ENCODE measurements at places on chromosomes 11 and 22. TPM values are rescaled to one million over a fixed set of nuclear protein-coding genes. Genes with fewer than 3 reads are reported as not detected.

Gene P2RX6
- total RNA-seq: 0.66 TPM

Gene BEST1
- total RNA-seq: 0.47 TPM

Gene OR51B5
- 0.14 TPM for total RNA-seq

Gene LRRC74B
- total RNA-seq: not detected

Gene TRIM29
- 19.4 TPM for total RNA-seq

Gene API5
- 76.7 TPM for total RNA-seq

Gene UBQLNL
- total RNA-seq: 0.09 TPM

DNA sequence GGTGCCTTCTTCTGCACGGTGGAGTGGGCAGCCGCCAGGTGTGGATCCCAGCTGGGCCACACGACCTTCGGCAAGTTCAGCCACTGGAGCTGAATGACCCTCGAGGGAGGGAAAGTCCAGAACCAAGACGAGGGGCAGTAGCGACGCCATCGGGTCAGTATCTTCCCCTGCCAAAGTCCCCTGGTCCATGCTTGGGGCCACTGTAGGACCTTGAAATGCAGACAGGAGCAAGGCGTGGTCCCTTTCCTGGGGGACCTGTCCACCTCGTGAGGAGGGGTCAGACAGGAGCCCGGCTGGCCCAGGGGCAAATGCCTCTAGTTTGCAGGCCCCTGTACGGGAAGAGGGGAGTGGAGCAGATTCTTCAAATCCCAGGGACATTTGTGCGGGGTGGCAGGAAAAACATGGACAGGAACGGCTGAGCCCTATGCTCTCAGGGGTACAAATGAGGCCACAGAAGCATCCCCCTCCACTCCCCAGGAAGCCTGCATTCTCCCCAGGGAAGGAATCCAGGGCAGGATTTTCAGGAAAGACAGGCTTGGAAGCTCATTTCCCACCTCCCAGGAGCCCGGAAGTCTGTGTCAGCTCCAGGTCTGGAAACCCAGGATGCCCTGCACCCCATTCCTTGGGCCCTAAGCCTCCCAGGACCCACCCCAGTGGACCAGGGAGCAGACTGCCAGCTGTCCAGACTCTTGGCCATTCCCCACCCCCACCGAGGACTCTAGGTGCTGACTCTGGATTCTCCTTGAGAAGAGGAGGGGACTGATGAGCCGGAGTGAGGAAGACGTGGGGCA lies 6.6 kb downstream of the SHANK2 start:
- DNase-seq: no peak
- H3K4me1 ChIP-seq: no peaks in the 10 kb centered on the region
- H3K27ac ChIP-seq: no peak overlapping the region
- peaks cover 22% of the 10 kb centered on the region for H3K27me3 ChIP-seq
- no peak overlapping the region for H3K4me3 ChIP-seq

DNA sequence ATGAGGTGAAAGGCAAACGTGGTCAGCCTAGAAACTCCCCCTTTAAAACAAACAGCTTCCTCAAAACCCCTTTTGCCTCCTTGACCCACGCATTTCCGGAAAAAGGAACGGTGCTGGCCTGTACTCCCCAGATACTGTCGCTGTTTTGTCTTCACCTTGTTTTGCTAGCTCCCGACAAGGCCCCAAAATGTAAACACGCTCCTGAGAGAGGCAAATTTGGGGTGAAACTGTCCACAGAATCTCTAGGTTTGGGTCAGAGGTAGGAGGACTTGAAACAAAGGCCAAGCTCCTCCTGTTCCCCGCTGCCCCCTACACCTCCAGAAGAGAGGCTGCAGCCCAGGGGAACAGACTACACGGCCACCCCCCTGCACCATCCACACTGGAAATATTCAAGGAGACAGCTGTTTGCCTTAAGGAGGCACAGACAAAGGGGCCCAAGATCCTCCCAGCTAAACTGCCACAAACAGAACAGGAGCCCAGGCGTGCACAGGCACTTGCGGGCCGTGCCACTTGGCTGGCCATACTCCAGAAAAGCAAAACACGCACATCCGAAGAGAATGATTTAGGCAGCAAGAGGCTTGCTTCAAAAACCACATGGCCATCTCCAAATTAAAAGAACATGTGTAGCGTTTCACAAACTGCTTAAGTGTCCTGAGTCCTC lies 160.5 kb upstream of the GRK3 start:
- H3K27me3 ChIP-seq: no peaks in the 10 kb centered on the region
- no peak for DNase-seq
- peak overlapping the region; percentile 92 for H3K4me3 ChIP-seq

DNA sequence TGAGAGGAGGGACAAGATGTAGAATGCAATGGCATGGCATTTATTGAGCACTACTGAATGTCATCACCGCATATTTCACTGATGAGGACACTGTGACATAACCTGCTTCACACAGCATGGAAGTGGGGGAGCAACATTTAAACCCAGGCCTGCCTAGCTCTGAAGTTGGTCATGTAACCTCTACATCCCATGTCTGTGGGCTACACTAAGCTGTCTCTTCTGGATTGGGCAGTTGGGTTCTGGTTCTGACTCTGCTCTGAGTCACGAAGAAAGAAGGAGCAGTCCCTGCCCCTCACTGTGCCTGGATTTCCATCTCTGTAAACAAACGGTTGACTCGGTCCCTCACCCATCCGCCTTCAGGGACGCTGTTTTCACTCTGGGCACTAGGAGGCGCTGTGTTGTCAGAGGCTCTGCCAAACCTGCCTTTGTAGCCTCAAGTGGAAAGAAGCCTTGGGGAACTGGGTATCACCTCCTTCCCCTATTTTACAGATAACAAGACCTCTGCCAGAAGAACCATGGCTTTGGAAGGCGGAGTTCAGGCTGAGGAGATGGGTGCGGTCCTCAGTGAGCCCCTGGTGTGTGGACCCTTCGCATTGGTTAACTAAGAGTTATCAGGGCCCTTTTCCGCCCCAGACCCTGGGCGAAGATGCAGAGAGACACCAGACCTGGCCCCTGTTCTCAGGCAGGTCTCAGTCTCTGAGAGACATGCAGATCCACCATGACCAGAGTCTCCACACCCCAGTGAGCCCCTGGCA lies 12.7 kb upstream of the ARHGEF17 start:
- H3K4me3 ChIP-seq: no peak overlapping the region
- H3K36me3 ChIP-seq: no peaks in the 10 kb centered on the region
- peak; percentile 82 for DNase-seq

- H3K4me1 ChIP-seq: no peaks in the 10 kb centered on the region
- no peaks in the 10 kb centered on the region for H3K36me3 ChIP-seq
- H3K27ac ChIP-seq: no peak overlapping the region
- H3K27me3 ChIP-seq: no peaks in the 10 kb centered on the region
- no peak for DNase-seq
- no peak overlapping the region for H3K4me3 ChIP-seq
Observed at GRCh38 chr22:38549101-38549894, 20.7 kb downstream of the DMC1 start.

DNA sequence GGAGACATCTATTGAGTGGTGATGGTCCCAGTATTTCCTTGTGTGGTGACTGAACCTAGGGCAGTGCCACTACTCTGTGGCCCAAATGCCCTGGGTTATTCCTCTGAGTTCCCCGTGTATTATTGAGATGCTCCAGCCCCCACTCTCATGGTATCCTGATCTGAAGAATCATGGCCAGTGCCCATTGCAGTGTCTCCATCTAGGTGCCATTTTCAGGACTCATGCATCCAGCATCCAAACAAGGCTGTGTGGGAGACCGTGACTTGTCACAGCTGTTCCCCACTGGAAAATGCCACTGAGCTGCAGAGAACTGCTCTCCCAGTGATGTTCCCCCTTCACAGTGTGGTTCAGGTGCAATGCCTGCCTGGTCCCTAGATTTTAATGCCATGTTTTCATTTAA lies 24.7 kb downstream of the GGTLC2 start:
- H3K4me3 ChIP-seq: no peak overlapping the region
- DNase-seq: no peak
- no peaks in the 10 kb centered on the region for H3K4me1 ChIP-seq
- no peaks in the 10 kb centered on the region for H3K36me3 ChIP-seq

GRCh38 chr22:48331691-48332220 lies 1495.9 kb downstream of the BRD1 start:
- H3K4me3 ChIP-seq: no peak overlapping the region
- no peak for DNase-seq
- H3K36me3 ChIP-seq: no peaks in the 10 kb centered on the region
- no peaks in the 10 kb centered on the region for H3K27me3 ChIP-seq
- H3K27ac ChIP-seq: no peak overlapping the region

DNA sequence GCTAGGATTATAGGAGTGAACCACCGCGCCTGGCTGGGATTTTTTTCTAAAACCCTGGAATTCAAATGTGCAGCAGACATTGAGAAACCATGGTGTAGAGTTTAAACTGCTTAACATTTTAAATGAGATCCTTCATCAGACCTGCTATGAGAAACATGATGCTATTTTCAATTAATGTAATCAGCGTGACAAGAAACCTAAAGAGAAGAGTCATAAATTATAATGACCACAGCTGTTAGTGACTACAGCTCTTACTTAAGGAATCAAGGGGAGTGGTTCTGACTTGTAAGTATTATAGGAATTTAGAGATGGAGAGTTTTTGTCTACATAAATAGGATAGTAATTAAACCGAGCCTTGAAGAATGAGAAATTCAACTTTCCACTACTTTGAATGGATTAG lies 170.6 kb downstream of the BARX2 start:
- no peaks in the 10 kb centered on the region for H3K27me3 ChIP-seq
- DNase-seq: no peak
- H3K4me3 ChIP-seq: no peak overlapping the region
- H3K4me1 ChIP-seq: no peaks in the 10 kb centered on the region
- H3K36me3 ChIP-seq: no peaks in the 10 kb centered on the region
- no peak overlapping the region for H3K27ac ChIP-seq

- no peak overlapping the region for H3K4me3 ChIP-seq
- H3K36me3 ChIP-seq: peaks cover 10% of the 10 kb centered on the region
- no peaks in the 10 kb centered on the region for H3K4me1 ChIP-seq
- DNase-seq: no peak
- no peak overlapping the region for H3K27ac ChIP-seq
Observed at GRCh38 chr22:40477683-40478337, 107.4 kb downstream of the SGSM3 start.

- no peaks in the 10 kb centered on the region for H3K36me3 ChIP-seq
- H3K4me3 ChIP-seq: no peak overlapping the region
- no peaks in the 10 kb centered on the region for H3K27me3 ChIP-seq
- no peaks in the 10 kb centered on the region for H3K4me1 ChIP-seq
Observed at GRCh38 chr11:126547161-126547560, 191.7 kb downstream of the ST3GAL4 start.

DNA sequence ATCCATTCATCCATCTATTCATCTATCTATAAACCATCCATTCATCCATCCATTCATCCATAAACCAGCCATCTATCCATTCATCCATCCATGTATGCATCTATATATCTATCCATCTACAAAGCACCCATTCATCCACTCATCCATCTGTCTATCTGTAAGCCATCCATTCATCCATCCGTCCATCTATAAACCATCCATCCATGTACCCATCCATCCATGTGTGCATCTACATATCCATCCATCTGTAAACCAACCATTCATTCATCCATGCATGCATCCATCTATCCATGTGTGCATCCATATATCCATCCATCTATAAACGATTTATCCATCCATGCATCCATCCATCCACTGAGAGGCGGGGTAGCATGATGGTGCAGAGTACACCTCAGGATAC lies 58.4 kb downstream of the MPPED1 start:
- H3K27ac ChIP-seq: no peak overlapping the region
- no peaks in the 10 kb centered on the region for H3K4me1 ChIP-seq
- no peak for DNase-seq
- H3K4me3 ChIP-seq: no peak overlapping the region
- peaks cover 2% of the 10 kb centered on the region for H3K27me3 ChIP-seq

DNA sequence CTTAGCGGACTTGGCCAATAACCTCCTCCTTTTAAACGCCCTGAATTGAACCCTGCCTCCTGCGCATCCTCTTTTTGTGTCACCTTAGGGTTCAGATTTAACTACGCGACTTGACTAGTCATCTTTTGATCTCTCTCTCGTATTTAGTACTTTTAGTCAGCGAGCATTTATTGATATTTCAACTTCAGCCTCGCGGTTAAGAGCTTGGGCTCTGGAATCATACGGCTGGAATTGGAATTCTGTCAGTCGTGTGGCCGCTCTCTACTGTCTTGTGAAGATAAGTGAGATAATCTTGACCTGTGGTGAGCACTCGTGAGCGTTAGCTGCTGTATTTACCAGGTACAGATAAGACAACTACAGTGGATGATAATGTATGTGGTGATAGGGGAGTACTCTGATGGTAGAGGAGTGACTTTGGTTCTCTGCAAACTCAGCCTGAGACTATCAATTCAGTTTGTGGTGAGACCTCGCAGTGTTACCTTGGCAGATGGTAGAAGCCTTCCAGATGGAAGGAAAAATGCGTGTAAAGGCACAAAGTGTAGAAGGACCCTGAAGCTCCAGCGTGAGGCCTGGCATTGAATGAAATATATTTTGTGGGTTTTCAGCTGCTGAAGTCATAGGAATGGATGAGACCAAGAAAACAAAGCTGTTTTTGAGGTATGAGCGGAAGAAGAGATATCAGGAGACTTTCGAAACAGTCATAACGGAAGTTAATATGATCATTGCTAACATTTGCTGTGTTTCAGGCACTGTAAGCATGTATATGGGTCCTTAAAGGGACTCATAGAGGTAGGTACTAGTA lies 682 bp downstream of the ATM start:
- peak overlapping the region; percentile 97 for H3K4me3 ChIP-seq
- H3K4me1 ChIP-seq: peaks cover 13% of the 10 kb centered on the region
- no peak for DNase-seq
- H3K36me3 ChIP-seq: peaks cover 5% of the 10 kb centered on the region
- peak overlapping the region; percentile 97 for H3K27ac ChIP-seq
- H3K27me3 ChIP-seq: no peaks in the 10 kb centered on the region

DNA sequence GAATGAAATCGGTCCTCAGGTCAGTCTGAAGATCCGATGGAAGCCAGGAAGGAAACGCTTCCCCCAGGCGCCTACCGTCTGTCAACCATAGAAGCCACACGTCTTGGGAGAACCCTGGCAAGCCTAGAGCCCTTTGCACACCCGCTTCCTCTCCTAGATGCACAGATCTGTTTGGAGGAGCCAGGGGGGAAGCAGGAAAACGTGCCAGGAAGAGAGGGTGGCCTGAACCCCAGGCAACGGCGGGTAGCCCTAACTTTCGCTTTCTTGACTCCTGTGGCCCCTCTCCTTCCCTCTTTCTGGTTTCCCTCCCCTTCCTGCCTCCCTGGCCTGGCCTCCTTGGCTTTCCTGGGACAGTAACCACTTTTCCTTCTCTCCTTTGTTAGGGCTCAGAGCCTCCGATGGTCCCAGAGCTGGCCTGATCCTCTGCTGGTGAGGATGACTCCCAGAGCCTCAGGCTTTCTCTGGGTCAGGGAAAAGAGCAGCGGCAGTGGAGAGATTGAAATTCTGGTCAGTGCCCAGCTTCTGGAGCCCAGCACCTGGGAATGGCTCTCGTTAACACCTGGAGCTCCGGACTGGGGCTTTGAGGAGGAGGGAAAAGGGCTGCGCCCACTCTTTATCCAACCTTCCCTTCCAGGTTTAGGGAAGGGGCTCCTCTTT lies 2.1 kb downstream of the FXYD6 start:
- no peak for DNase-seq
- H3K27me3 ChIP-seq: peaks cover 9% of the 10 kb centered on the region
- no peak overlapping the region for H3K4me3 ChIP-seq
- no peaks in the 10 kb centered on the region for H3K36me3 ChIP-seq

- peaks cover 3% of the 10 kb centered on the region for H3K27me3 ChIP-seq
- H3K27ac ChIP-seq: no peak overlapping the region
- no peak overlapping the region for H3K4me3 ChIP-seq
- no peak for DNase-seq
- no peaks in the 10 kb centered on the region for H3K4me1 ChIP-seq
Observed at GRCh38 chr11:2709429-2709828, 9.6 kb upstream of the KCNQ1OT1 start.
